Activated CD4-positive, alpha-beta T cell treated with anti-CD3 and anti-CD28 coated beads, Interleukin-2, amount 50 U/mL, for 16 hours (primary cell): ENCODE measurements at places on chromosomes 7 and 10.
A peak's percentile ranks its signal among the peaks of the same experiment; 100 is the strongest.

DNA sequence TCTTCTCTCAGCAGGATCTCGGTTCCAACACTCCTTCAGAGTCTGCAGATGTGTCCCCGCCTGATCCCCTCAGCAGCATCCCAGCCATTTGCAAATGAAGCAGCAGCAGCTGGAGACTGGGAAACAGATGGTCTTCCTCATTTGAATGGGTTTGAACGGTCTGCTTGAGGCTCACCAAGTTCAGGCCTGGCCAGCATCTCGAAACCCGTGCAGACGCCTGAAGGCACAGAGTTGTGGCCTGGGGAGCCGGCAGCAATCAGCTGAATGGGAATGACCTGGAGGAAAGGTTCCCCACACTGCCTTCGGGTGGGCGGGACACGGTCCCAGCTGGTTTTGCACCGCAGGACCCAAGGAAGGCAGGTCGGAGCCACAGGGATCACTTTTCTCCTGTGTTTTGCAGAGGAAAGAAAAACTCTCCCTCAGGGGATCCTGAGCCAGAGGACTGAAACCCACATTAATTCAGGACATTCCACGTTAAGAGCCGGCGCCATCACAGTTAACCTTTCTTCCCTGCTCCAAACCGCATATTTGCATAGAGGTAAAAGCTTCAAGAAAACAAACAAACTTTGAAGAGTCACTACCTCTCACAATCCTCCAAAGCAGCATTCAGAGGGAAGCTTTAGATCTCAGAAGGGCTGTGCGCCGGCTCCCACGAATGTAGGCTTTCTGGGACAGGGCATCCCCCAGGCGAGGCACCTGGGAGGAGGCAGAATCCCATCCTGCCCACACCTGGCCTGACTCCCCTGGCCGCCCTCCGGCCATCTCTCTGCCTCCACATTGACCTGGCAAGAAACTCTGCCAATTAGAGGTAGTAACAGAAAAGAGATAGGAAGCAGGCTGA, 17.7 kb downstream of the FGFR2 start:
- no peak for DNase-seq

DNA sequence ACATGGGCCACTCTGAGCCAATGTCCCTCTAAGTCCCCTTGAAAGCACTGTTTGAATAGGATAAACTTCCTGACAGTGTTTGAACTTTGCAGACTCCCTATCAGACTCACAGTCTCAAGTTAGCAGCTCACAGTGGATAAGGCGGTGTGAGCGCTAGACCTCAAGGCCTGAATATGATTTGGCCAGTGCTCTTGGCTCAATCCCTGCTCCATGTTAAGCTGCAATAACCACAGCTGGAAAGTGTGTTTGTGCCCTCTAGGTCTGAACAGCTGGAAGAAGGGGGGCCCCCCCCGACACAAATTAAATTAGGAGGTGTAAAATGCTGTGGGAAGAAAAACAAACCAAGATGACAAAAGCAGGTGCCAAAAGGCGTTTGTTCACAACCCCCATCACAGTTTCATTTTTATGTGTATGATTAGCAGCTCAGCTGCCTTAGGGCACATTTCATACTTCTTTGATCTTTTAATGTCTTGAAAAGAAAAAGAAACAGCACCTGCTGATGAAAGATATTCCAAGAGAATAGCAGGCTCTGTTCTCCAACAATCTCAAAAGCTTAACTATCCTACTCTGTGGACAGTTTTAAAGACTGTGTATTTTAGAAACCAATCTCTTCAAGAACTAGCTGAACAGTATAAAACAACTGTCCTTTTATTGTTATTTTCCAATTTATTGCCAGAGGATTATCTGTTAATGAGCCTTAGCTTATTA, 167.6 kb downstream of the SNX13 start:
- DNase-seq = peak; percentile 36

DNA sequence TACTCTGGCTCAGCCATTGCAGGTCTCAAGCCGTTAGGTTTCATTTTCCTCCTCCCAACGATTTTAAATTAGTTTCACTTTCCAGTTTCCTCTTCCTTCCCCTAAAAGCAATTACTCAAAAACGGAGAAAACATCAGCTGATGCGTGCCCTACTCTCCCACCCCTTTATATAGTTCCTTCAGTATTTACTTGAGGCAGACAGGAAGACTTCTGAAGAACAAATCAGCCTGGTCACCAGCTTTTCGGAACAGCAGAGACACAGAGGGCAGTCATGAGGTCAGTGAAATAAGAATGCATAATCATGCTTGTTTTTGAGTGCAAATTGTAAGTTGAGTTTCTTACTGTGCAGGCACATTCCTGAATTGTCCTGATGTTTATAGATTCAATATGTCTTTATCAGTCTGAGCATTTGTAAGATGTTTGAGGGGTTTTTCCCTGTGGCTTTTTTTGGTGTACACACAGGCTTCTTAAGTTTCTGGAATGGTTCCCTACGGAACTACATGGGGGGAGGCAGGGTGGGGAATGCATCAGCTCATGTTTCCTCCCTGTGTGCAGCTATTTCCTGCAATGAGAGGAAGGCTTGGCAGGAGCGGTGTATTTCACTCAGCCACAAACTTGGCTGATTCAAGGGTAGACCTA, at the start of gene IFIT3:
IFIT3 (plus strand) TSS at position 195 of the 639 bp plus-strand sequence; CDS start at position 272, 77 bp downstream.
- peak; percentile 33 for DNase-seq

DNA sequence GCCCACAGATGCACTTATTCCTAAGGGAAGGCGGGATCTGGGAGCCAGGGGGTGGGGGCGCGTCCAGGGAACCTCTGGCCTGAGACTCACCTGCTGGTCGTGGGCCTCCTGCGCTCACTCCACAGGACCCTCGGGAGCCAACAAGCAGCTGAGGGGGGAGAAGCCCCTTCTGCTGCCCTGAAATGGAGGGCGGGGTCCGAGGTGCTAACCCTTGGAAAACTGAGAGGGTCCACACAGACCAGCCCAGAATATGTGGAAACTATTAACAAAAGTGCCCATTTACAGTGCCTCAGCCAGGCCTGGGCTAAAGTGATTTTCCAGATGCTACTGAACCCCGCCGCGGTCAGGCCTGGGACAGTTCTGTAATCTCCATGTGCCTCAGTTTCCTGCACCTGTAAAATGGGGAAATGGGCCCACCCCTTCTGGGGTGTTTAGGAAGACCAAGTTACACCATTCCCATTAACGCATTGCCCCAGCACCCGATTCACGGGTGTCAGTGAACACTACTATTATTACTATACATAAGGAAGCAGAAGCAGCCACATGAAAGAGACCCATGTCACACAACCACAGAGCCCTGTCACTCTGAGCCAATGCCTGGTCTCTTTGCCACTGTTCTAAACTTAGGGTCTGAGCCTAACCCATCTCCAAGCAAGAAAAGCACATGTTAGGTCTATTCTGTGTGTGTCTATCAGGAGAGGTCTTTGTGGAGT, 630 bp upstream of the VSTM4 start:
- DNase-seq = peak; percentile 53
